ENCODE measurements at places on chromosomes 3 and 15.

DNA sequence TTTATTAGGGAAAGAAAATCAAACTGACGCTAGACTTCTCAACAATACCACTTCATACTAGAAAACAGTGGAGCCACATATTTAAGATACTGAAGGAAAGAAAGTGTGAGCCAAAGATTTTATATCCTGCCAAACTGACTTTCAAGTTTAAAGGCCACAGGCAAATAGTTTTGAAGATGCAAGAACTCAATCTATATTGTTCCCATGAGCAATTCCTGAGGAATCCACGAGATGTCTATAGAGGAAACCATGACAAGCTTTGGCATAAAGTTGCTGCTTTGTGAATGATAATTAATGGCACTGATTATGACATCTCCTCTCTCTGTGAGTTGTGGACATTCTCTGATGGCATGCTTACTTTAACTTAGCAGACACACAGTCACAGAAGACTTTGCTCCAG, 276.1 kb upstream of the GOLGA6L4 start:
- no peak for DNase-seq

GRCh38 chr3:98558100-98558827, 26.5 kb downstream of the GPR15 start:
- no peak for DNase-seq

DNA sequence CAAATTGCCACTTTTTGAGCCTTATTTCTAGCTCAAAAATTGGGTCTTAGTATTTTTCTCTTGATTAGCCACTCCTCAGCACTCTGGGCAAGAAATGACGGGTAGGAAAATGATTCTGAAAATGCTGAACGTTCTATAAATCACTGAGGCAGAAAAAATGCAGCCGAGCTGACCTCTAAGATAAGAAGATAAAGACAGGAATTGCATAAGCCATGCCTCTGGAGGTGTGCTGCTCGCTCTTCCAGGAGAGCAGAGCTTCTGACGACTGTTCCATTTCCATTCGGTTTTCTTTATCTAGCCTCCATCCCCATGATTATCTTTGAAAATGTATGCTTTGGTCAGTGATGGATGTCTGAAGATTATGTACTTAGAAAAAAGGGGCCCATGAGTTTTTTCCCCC, 558.8 kb upstream of the ADAMTS9 start:
- DNase-seq, result no peak

- DNase-seq, result no peak
Observed at GRCh38 chr3:33395900-33396299, 44.3 kb downstream of the UBP1 start.

- no peak for DNase-seq
Observed at GRCh38 chr15:28113394-28114113, 14.4 kb upstream of the OCA2 start.

DNA sequence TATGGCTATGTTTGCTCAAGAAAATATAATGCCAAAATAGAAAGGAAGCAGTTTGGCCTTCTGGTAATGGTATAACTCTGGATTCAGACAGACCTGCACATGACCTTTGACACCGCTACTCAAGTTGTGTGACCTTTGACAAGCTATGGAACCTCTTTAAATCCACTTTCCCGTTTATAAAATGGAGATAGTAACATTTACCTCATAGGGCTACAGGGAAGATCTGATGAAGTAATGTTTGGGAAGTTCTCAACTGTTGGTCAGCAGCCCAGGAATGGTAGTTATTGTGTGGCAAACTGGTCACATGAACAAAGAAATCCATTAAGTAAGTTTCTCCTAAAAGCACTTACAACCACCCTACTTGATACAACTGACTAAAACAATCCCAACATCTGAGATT, 95.1 kb upstream of the PHLDB2 start:
- DNase-seq, result no peak

DNA sequence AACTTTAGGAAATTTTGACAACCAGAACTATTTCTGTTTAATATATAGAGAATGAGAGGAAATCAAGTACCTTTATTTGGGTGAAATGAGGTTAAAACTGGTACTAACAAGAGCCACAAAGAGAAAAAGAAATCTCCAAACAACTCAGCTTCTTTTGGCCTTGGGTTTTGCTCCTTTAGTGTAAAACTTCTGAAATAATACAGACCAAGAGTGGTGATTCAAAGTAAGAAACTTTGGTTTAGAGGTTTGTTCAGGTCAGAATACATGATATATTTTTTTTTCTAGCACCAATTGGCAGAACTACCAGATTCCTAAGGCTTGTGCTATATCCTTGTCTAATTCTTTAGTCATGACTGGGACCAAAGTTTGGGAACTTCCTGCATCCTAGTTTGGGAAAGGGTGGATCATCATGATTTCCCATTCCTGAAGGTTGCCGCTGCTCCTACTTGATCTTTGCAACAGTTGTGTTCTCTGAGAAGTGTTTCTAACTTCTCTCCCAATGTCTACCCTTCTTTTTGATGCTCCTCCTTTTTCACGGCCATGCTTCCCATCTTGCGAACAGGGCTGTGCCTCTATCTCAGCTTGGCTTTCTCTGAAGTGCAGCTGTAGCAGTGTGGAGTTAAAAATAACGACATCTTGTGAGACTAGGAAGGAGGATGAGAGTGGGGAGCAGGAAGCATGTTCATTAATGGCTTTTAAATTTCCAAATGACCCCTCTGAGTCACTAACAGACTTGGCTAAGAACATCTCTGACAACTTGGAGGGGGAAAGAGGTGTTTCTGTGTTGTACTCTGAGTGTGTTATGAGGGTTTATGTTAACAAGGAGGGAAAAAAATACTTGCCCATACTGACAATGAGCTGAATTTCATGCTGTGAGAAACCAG, 87.7 kb downstream of the KCNAB1 start:
- DNase-seq, result no peak

- DNase-seq, result no peak
Observed at GRCh38 chr3:56389183-56389830, 79.0 kb downstream of the ERC2 start.

DNA sequence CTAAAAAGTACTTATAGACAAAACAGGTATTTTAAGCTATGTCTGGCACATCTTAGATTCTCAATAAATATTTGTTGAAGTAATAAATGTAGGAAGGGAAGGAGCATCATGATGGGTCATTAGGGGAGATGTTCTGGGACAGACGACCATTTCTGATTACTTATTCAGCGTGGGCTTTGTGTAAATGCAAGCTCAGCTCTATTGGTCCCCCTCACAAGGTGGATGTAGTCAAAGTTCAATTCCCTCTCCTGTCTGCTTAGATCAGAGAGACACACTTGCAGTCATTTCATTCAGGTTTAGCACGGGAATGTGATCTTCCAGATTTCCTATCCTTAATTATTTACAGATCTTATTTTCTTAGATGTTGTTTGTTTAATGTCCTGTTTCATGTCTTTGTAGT, 7.5 kb downstream of the GAP43 start:
- DNase-seq, result no peak

- DNase-seq, result no peak
Observed at GRCh38 chr15:64749999-64750657, 25.3 kb downstream of the RBPMS2 start.

- DNase-seq, result no peak
Observed at GRCh38 chr3:2244137-2244536, 145.5 kb downstream of the CNTN4 start.

DNA sequence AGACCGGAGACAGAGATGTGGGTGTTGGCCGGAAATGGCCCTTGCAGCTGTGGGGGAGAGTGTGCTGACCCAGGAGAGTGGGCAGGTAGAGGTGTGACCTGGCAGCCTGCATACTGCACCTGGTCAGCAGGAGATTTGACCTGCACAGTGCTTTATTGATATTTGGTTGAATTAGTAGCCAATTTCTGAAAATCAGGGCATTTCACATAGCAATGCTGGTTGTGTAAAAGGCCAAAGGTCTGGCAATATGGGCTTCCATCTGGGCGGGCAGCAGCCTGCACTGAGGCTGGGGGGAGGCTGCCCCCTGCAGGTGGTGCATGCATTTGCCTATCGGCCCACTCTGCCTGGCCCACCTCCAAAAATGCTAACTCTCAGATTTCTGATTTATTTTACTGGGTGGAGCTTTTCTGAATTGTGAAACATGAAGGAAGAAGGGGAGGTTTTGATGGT, 9.4 kb upstream of the MGLL start:
- DNase-seq, result no peak

- DNase-seq, result no peak
Observed at GRCh38 chr15:60548101-60548500, 69.2 kb upstream of the ICE2 start.

DNA sequence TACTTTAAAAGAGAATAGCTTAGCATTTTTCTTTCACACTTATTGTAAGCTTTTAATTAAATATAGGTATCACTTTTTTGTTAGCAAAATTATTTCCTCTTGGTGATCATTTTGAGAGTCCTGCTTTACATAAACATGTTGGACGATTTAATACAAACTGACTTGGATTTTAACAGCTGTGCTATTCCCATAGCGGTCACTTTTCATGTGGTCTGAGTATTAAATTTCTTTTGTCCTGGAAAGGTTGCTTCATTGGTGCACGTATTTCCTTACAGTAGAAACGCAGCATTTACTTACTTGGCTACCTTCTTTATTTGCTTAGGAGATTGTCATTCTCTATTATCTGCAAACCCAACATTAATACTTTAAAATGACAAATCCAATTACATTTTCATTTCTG, 109.4 kb downstream of the ATG7 start:
- DNase-seq, result no peak

DNA sequence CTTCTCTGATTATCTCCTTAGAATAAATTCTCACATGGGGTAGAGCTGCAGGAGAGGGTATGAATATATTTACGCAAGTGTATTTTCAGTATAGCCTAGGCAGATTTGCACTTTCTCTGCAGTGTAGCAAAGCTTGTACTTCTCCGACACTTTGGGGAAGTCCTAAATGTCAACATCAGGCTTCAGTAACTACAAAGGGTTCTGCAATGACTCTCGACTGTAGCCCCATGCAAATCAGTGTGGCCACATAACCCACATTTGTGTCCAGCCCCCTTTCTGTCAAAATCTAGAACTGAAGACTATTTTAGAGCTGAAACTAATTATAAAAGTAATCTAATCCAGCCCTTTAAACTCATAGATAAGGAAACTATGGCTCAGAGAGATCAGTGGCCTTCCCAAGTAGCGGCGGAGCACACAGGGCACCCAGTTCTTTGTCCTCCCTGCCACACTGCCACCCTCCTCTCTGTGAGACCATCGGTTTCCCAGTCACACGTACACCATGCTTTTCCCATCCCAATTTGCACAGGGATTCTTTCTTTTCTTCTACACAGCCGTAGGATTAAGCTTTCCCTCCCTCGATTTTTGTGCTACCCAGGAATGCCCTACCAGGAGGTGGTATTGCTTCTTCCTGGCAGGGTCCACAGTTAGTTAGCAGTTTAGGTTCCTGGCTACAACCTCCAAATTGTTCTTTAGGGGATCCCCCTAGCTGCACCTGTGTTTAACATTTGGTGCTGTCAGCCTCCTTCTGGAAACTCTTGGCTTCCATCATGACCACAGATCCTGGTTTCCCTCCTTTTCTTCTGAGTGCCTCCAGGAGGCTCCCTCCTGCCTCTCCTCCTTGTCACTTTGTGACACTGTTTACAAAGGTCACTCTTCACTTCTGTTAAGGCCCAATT, 22.9 kb downstream of the MRAS start:
- DNase-seq, result no peak

DNA sequence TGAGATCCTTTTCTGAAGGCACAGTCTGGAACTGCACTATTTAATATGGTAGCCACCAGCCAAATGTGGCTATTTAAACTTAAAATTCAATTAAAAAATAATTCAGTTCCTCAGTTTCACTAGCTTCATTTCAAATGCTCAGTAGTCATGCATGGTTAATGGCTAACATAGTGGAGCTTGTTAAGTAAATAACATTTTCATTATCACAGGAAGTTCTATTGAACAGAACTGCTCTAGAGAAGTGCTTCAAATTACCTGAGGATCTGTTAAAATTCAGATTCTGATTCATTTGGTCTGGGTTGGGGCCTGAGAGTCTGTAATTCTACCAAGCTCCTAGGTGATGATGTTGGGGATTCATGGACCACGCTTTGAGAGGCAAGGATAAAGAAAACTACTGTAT, 109.6 kb upstream of the THRB start:
- DNase-seq, result no peak

- DNase-seq, result no peak
Observed at GRCh38 chr3:58722561-58722960, 56.0 kb upstream of the FAM3D start.

- no peak for DNase-seq
Observed at GRCh38 chr15:66901336-66902100, 163.9 kb upstream of the SMAD3 start.

GRCh38 chr3:54530944-54531343, 396.9 kb downstream of the LRTM1 start:
- DNase-seq, result no peak

DNA sequence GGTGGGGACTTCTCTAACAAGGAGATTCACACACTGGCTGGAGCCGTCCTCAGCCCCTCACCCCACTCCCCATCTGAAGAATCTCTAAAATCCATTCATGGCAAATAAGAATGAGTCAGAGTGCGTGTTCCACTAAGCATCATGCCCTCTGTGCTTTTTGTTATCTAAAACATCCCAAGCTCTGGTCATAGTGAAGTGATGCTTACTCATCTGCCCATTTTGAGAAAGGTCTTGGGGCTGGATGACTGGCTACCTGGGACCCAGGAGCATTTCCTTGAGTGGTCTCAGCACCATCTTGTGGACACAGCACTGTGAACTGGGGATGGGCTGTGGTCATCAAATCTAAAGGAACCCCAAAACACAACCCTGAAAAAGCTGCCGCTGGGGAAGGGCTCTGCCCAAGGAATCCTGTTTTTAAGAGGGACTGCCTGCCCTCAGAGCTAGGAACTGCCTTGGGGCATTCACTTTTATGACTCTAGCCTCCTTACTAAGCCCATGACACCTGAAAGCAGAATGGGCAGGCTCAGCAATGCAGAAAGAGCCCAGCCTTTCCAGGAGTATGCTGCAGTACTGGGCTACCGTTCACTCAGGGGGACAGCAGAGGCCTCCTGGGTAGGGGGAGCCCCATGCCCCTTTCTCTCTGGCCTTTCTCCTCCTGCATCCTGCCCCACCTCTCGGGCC, 53.5 kb downstream of the ZBTB38 start:
- no peak for DNase-seq

DNA sequence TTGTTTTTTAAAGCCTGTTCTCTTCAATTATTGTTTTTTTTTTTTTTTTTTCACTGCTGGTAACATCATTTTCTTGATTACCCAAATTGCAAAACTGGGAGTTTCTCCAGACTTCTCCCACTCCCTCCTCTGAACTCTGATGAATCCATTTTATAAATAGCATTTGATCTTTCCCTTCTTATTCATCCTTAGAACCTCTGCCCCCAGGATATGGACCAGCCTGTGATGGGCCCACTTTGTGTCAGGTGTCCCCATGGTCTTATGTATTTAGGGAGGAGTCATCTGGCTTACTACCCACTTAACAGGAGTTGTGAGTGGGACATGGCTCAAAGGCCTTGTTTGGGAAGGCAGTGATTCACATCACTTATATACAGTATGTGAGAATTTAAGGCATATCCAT, 57.7 kb downstream of the REC114 start:
- DNase-seq, result no peak

Data from cortex of kidney (tissue), 1 donor.